ENCODE measurements at places on chromosomes 3 and 15. TPM values are rescaled to one million over a fixed set of nuclear protein-coding genes. Genes with fewer than 3 reads are reported as not detected.
A peak's percentile ranks its signal among the peaks of the same experiment; 100 is the strongest.

DNA sequence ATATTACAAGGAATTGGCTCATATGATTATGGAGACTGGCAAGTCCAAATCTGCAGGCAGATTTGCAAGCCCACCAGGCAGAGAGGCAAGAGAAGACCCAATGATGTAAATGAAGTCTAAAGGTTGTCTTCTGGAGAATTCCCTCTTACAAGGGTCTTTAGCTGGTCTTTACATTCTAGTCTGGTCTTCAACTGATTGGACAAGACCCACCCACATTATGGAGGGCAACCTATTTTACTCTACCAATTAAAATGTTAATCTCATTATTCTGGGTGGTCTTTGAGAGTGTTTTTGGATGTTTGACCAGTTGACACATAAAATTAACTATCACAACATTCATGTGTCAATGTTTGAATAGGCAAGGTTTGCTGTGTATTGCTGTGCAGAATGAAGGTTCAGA, 28.0 kb upstream of the ATP11B start:
- no peak for DNase-seq
- peaks cover 18% of the 10 kb centered on the region for H3K4me1 ChIP-seq
- no peaks in the 10 kb centered on the region for H3K36me3 ChIP-seq
- H3K4me3 ChIP-seq: no peak overlapping the region
- no peak overlapping the region for H3K27ac ChIP-seq

DNA sequence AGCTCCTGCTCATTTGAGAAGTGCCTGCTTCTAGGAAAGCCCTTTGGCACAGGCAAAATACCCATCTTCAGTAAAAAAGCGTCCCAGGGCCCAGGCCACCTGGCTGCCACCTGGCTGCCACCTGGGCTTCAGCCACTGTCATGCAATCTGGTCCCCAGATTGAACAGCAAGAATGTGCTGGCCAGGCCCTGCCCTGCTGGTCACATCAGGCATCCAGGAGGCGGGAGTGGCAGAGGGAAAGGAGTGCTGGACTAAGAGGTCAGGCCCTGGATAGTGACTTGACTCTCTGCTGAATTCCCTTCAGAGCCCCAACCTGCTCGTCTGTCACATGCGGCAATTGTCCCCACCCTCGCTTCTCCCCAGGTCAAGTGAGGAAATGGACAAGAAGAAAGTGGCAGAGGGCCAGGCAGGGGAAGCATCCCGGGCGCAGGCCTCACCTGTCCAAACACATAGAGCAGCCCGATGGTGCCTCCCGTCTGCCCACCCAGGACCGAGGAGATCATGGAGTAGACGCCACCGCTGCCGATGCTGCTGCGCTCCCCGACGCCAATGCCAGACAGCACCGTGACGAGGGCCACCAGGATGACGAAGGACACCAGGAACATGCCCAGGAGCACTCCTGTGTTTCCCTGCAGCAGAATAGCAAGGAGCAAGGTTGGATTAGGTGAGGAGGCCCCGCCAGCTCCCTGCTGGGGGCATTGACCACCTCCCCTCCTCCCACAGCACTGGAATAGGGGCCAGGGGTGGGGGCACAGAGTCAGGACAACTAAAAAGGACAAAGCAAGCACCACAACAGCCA, 25.5 kb downstream of the SLC12A8 start:
- no peak overlapping the region for H3K4me3 ChIP-seq
- peaks cover 3% of the 10 kb centered on the region for H3K4me1 ChIP-seq
- H3K36me3 ChIP-seq: no peaks in the 10 kb centered on the region
- H3K27ac ChIP-seq: no peak overlapping the region
- no peaks in the 10 kb centered on the region for H3K27me3 ChIP-seq
- no peak for DNase-seq

GRCh38 chr3:47692158-47692557, 89.5 kb downstream of the SMARCC1 start:
- no peak overlapping the region for H3K27ac ChIP-seq
- no peak for DNase-seq
- no peak overlapping the region for H3K4me3 ChIP-seq
- no peaks in the 10 kb centered on the region for H3K27me3 ChIP-seq
- H3K36me3 ChIP-seq: peaks cover 86% of the 10 kb centered on the region

- no peak for DNase-seq
- no peaks in the 10 kb centered on the region for H3K4me1 ChIP-seq
These were observed 61.5 kb upstream of the FILIP1L start for GRCh38 chr3:100175637-100176280.

GRCh38 chr3:48599509-48600285, 4.6 kb upstream of the COL7A1 start:
- H3K4me3 ChIP-seq: no peak overlapping the region
- H3K36me3 ChIP-seq: peaks cover 71% of the 10 kb centered on the region
- H3K4me1 ChIP-seq: peaks cover 23% of the 10 kb centered on the region
- H3K27ac ChIP-seq: no peak overlapping the region
- H3K27me3 ChIP-seq: no peaks in the 10 kb centered on the region
- no peak for DNase-seq

- H3K27ac ChIP-seq: peak overlapping the region; percentile 91
- no peak for DNase-seq
- peaks cover 14% of the 10 kb centered on the region for H3K4me1 ChIP-seq
- H3K4me3 ChIP-seq: peak overlapping the region; percentile 68
These were observed 1.4 kb downstream of the AEN start for GRCh38 chr15:88622605-88622975.

The SLC9C1 gene
- not detected for total RNA-seq

The ADAMTS9 gene
- 0.18 TPM for total RNA-seq

The MAP6D1 gene
- total RNA-seq: 1.5 TPM

The NR2E3 gene
- not detected for total RNA-seq

The CCK gene
- not detected for total RNA-seq

The UCN2 gene
- not detected for total RNA-seq

The NPAP1 gene
- total RNA-seq: not detected

The EIF4E3 gene
- 2.4 TPM for total RNA-seq
